Karpas-422 (cell line): ENCODE measurements at places on chromosomes 3 and 15. TPM values are rescaled to one million over a fixed set of nuclear protein-coding genes. Genes with fewer than 3 reads are reported as not detected.

The PARP6 gene
- total RNA-seq, result 73.2 and 82.0 TPM in 2 replicates

The GUCA1C gene
- not detected in 2 replicates for total RNA-seq

The HRH1 gene
- 6.2 and 9.6 TPM in 2 replicates for total RNA-seq

- DNase-seq, result no peak
- H3K4me1 ChIP-seq, result no peaks in the 10 kb centered on the region
- H3K27ac ChIP-seq, result no peak overlapping the region
- H3K36me3 ChIP-seq, result no peaks in the 10 kb centered on the region
- no peak overlapping the region for H3K4me3 ChIP-seq
- no peaks in the 10 kb centered on the region for H3K27me3 ChIP-seq
Observed at GRCh38 chr15:72872066-72872845, 88.7 kb upstream of the ADPGK start.

DNA sequence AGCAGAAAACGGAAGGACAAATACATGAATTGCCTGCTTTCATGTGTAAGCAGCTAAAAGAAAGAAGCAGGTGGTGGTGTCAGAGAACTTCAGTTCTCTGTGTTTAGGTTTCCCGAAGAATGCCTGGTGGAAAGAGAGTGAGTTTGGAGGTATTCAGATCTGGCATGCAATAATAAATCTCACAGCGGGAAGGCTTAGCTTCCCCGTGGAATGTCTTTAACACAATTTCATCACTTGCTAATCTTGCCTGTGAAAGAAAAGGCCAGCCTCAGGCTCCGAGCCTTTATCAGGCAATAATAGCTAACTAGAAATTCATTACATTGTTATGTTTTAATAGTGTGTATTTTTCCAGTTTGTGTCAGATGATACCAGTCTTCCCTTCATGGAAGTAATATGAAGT lies 220.3 kb downstream of the PDZRN3 start:
- no peak overlapping the region for H3K27ac ChIP-seq
- no peaks in the 10 kb centered on the region for H3K36me3 ChIP-seq
- DNase-seq, result no peak
- H3K27me3 ChIP-seq, result no peaks in the 10 kb centered on the region

DNA sequence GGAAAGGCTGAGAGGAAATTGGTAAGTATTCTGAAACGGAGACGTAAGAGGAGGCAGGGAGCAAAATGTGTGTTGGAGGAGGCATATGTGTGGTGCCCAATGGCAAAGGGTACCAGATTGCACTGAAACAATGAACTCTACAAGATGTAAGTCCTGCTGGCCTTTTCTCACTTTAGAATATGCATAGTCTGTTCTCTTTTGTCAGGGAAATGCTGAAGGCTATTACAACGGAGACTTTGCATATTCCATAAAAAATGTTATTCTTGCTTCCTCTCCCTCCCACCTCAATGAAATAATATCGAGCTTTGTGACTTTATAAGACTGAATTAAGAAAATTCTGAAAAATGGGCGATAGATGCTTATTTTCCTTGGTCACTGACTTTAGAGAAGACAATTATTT lies 85.9 kb downstream of the PEX5L start:
- H3K36me3 ChIP-seq, result no peaks in the 10 kb centered on the region
- peaks cover 74% of the 10 kb centered on the region for H3K4me1 ChIP-seq
- no peaks in the 10 kb centered on the region for H3K27me3 ChIP-seq
- H3K27ac ChIP-seq, result peak overlapping the region; percentile 97
- no peak for DNase-seq
- H3K4me3 ChIP-seq, result no peak overlapping the region

DNA sequence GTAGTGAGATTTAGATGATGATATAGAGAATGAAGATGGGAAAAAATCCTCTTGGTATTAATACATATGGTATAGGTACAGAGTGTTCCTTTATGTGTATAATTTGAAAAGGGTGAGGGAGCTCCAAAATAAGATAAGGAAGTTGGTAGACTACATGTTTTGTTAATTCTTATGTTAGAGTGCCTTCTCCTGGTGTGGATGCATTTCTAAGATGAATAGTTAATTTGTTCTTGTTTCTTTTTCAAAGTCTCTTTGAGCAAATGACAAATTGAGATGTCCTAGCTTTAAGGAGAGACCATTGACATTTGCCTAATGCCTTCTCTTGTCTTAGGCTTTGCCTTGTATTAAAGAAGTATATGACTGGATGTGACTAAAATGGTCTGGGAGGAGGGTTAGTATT lies 34.1 kb downstream of the AKAP13 start:
- peak; percentile 60 for DNase-seq
- H3K4me3 ChIP-seq, result peak overlapping the region; percentile 43; the same call in 1 of the 2 replicates
- H3K27ac ChIP-seq, result peak overlapping the region; percentile 90

- no peak overlapping the region for H3K4me3 ChIP-seq
- no peak overlapping the region for H3K27ac ChIP-seq
- DNase-seq, result no peak
- peaks cover 24% of the 10 kb centered on the region for H3K4me1 ChIP-seq
Observed at GRCh38 chr3:23219552-23219951, 16.4 kb downstream of the UBE2E2 start.

GRCh38 chr3:126961191-126961790 lies 21.6 kb upstream of the PLXNA1 start:
- no peaks in the 10 kb centered on the region for H3K4me1 ChIP-seq
- H3K27me3 ChIP-seq, result no peaks in the 10 kb centered on the region
- H3K36me3 ChIP-seq, result no peaks in the 10 kb centered on the region
- no peak overlapping the region for H3K27ac ChIP-seq

GRCh38 chr3:24338409-24339130 lies 156.1 kb downstream of the THRB start:
- no peak overlapping the region for H3K27ac ChIP-seq
- no peaks in the 10 kb centered on the region for H3K36me3 ChIP-seq
- no peaks in the 10 kb centered on the region for H3K27me3 ChIP-seq
- DNase-seq, result no peak
